ENCODE measurements at places on chromosomes 3 and 15. TPM values are rescaled to one million over a fixed set of nuclear protein-coding genes. Genes with fewer than 3 reads are reported as not detected.

DNA sequence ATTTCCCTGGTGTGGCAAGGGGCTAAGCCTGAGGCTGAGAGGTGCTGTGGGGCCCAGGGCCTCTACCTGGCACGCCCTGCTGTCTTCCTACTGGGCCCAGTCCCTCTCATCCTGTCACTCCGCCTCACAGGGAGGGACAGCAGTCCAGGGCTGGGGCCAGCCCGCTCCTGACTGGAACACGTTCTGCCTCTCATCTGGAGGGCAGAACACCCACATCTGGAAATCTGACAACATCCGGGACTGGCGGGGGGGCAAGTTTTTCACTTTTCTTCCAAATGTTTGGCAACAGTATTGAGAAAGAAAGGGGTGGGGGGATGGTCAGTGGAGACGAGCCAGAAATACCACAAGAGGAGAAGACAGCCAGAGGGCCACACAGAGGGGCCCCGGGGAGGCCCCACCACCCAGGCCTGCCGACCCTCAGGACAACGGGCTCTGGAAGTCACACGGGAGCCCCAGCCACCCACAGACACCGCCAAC is 1.8 kb upstream of the MYL3 start:
- DNase-seq, result no peak

GRCh38 chr15:58486564-58486963 is 54.8 kb downstream of the LIPC start:
- DNase-seq, result no peak

GRCh38 chr3:52782412-52783210 is 5.2 kb downstream of the ITIH1 start:
- DNase-seq, result no peak

Gene CAMP
- not detected for total RNA-seq

GRCh38 chr3:63631670-63632069 is 20.8 kb upstream of the SNTN start:
- DNase-seq, result no peak
